ENCODE measurements at places on chromosomes 3 and 15.

- no peak for DNase-seq
Observed at GRCh38 chr3:22977042-22977441, 226.1 kb upstream of the UBE2E2 start.

GRCh38 chr3:40557575-40558161, 32.9 kb downstream of the ZNF621 start:
- no peak for DNase-seq

- no peak for DNase-seq
Observed at GRCh38 chr3:149494022-149494758, 19.7 kb downstream of the TM4SF4 start.

DNA sequence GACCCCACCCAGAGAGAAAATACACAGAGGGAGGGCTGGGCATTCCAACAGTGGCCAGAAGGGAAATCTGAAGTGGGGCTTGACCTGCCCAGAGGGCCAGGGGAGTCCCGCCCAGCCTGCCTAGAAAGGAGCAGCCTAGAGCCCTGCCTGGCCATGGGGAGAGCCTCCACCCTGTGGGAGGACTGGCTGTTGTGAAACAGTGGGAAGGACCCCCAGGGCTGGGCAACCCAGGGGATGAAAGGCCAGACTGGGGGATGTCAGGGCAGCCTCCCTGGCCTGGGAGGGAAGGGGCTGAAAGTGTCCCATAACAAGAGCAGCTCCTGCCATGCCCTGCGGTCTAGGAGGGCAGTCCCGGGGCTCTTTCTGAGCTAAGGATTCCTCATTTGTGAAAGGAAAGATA, 69.0 kb downstream of the SLC12A8 start:
- DNase-seq, result no peak

DNA sequence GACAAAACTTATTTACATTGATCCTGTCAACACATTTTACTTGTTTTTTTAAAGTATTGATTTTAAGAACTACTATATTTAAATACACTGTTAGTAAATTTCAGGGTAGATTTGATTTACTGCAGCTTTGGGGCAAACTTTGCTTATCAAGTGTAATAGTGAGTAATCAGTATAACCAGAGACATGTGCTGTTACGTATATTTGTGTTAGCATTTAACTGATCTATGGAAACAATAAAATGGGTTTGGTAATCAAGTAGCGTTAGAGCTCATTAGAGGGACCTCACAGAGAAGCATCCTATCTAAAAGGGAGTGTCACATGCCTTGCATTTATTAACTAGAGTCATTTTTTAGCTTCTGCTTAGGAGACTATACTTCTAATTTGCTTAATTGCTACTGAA, 131.5 kb upstream of the ALCAM start:
- DNase-seq, result no peak

DNA sequence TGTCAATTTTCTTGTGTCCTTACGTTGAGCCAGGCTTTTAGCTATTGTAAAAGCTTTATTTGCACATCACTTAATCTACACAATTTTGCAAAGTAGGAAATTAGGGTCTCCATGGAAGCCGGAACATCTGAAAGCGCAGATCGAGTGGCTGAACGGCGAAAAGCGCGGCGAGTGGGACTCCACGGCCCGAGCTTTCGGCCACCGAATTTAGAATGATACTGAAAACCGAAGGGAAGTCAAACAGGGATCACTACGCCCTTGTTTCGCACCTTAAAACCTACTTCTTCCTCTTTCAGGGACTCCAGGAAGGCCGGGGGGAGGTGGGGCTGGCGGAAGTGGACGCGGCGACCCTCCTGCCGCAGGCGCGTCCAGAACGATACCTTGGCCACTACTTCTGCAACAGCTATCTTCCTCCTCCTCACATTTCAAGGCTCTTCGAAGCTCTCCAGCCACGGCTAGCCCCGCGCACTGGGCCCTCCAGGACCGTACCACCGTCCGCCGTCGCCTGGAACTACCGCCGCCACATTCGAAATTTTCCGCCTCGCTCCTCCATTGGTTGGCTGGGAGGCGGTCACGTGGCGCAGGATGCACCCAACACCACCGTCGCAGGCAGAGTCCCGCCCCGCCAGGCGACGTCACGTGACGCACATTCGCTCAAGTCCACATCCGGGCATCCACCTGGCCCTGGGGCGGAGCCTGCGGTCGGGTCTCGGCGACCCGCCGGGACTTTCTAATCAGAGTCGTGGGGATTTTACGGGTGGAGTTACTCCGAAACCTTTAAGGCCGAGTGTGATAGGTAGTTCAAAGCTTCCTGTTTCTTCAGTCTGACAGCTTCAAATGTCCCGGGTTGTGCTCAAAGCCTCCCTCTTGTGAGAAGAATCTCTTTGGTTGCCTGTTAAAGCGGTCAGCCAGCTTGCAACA, at the start of gene SGO1:
TSS of gene SGO1 (minus strand) at position 528 of the 921 bp plus-strand sequence. CDS start 2,179 bp downstream, outside the sequence.
- DNase-seq, result peak; percentile 94

GRCh38 chr3:188749010-188749617, 422.7 kb upstream of the TPRG1 start:
- no peak for DNase-seq

DNA sequence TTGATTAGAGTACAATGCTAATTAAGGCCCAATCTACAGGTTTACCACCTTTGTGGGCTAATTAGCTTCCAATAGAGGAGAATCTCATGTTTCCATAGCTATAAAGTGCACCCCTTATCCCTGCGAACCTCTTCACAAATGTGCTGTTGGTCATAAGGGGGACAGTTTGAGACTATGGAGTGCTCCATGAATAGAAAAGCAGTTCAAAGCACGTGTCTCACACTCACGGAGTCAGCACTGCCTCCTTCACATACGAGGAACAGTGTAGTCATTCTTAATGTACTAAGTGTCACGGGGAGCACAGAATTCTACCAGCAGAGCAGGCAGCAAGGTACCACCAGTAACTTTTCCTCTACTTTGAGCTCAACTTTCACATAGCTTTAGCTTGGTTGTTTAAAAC, 62.1 kb downstream of the ETV5 start:
- DNase-seq, result no peak

- peak; percentile 36 for DNase-seq
Observed at GRCh38 chr3:131794766-131795388, 239.9 kb downstream of the CPNE4 start.

- DNase-seq, result no peak
Observed at GRCh38 chr3:81823882-81824395, 62.5 kb upstream of the GBE1 start.

- no peak for DNase-seq
Observed at GRCh38 chr3:49422379-49423248, at the start of gene AMT. AMT (minus strand) TSS chr3:49422473; CDS start chr3:49422450, 23 bp downstream.

- no peak for DNase-seq
Observed at GRCh38 chr3:8183627-8184026, 318.0 kb upstream of the LMCD1 start.

- DNase-seq, result peak; percentile 25
Observed at GRCh38 chr3:9915254-9916141, 1.4 kb upstream of the IL17RC start.

- DNase-seq, result no peak
Observed at GRCh38 chr3:197730200-197730599, 6.5 kb downstream of the RUBCN start.

DNA sequence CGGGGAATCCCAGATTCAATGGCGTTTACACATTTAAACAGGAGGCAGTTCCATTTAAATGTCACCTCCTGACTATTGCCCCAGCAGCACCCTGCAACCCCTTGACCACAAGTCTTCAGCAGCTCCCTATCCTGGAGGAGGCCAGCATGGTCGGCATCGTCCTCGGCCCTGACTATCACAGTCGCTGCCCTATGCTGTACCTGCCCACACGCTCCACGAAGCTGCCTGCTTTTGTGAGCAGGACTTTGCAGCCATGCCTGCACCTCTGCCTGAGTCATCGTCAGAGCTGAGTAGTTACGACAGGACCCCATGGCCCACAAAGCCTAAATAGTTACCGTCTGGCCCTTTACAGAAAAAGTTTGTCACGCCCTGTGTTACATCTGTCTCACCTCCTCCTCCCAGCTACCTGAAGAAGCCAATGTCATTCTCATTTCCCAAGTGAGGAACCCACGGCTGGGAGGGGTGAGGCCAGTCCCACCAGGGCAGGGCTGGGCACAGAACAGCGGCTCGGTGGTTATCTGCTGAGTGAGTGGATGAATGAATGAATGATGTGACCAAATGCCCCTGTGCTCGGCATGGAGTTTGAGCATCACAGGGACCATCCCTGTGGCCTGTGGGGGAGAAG, 47.8 kb upstream of the IQSEC1 start:
- DNase-seq, result no peak

DNA sequence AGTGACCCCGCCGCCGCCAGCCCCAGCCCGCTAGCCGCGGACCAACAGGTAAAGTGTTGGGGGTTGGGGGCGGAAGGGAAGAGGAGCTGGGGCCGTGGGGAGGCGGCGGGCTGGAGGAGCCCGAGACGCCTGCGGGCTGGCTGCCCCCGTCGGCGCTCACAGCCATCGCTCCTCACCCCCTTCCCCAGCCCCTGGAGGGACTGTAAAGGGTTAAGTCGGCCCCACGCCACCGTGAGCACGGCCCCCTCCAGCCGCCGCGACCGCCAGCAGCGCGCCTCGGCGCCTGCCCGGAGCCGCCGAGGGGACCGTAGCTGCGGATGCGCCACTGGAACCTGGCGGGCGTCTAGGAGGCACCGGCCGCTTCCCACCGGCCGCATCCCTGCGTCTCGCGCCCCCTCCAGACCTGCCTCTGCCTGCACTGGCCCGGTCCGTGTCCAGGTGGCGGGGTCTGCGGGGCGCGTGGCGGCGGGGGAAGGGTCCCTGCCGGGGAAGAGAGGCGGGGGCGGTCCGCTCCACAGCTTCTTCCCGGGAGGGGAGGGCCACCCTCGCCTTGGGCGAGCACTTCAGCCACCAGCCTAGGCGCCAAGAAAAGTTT, 522 bp downstream of the MED12L start:
- DNase-seq, result no peak

GRCh38 chr15:70111203-70112073, 13.7 kb upstream of the TLE3 start:
- DNase-seq, result peak; percentile 41

DNA sequence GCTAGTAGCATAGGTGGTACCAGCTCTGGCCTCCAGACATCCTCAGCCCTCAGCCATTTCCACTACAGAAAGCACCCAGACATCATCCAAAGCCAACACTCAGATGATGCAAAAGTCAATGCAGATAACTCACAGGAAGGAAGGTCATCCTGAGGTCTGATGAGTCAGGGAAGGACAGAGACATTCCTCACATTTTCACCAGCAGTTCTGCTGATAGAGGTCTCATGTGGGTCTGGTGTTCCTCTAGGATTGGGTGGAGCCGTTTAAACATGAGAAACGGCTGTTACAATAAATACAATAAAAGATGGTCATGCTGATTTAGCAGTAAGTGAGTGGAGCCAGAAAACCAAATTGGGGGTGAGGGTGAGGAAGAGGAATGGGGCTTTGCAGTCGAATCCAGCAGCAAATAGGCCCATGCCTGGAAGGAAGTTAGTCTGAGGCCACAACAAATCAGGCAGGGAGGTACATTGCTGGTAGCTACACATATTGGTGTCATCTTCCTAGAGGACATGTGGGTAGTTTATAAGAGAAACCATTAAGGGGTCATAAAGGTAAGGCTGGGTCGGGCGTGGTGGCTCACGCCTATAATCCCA, 33.3 kb upstream of the FLNB start:
- DNase-seq, result peak; percentile 94

GRCh38 chr15:42727750-42728381, 9.1 kb downstream of the CDAN1 start:
- DNase-seq, result no peak

- no peak for DNase-seq
Observed at GRCh38 chr15:52225230-52225629, 34.0 kb upstream of the GNB5 start.

GRCh38 chr3:123521179-123521969, 63.5 kb downstream of the HACD2 start:
- DNase-seq, result no peak

DNA sequence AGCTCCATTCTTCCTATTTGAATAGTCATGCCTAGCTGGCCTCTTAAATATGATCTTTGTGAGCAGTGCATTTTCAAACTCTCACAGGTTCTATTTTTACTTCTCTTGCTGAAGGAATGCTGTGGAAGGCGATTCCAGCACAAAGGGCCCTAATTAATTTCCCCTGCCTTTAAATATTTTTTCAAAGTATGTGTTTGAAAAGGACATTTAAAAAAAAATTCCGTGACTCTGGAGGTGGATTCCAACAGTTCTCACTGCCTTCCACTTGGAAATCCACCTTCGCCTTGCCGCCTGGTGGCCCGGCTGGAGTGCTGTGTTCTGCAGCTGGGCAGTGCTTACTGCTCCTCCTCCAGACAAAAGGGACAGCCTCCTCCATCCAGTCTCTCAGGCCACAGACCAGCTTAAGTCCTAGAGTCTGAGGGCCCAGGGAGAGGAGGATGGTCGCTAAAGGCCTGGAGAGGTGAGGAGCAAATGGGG, 61.5 kb upstream of the CORO2B start:
- DNase-seq, result peak; percentile 49

- DNase-seq, result no peak
Observed at GRCh38 chr3:54797111-54797510, 130.7 kb downstream of the LRTM1 start.

GRCh38 chr15:92395098-92395635, 1.5 kb downstream of the ST8SIA2 start:
- no peak for DNase-seq

DNA sequence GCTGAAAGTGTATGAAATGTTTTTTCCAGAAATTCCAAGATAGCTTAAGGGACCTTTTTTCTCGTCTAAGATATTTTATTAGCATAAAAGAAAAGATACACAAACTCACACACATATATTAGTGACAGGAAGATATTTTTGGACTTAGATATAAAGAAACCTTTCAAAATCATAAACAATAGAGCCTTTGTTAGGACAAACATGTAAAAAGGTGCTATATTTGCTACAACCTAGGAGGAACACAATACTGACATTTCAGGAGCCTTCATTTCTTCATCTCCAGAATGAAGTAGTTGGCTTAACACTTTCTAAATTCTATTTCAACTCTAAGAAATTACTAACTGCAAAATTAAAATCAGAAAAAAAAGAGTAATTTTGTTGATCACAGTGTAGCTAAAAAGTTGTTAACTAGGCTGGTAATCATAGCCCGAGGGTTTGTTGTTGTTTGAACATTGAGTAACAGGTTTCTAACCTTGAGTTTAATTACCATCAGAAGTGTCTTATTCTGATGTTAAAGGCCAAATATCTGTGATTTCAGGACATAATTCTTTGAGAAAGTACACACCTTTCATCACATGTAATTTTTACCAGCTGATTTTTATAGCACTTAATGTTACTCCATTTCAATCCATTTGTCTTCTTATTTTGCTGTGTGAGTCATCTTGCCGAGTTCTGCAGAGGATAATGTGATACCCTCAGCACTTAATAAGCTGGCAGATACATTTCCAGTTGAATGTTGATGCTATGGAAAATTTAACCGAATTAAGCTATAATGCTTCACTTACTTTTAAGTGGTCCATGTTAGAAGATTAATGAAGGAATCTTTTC, 97.3 kb downstream of the MBNL1 start:
- DNase-seq, result no peak

- DNase-seq, result no peak
Observed at GRCh38 chr3:55074796-55075195, 146.9 kb upstream of the LRTM1 start.

- DNase-seq, result no peak
Observed at GRCh38 chr3:116716490-116716889, 6.9 kb downstream of the TUSC7 start.

Measured in GM04504 (cell line).